Fibroblast of villous mesenchyme (primary cell): ENCODE measurements at places on chromosomes 3 and 15.

GRCh38 chr15:47788685-47789084 is 71.4 kb downstream of the SEMA6D start:
- DNase-seq = peak; percentile 43

- no peak for DNase-seq
These were observed 205.4 kb upstream of the SETMAR start for GRCh38 chr3:4097801-4098200.

DNA sequence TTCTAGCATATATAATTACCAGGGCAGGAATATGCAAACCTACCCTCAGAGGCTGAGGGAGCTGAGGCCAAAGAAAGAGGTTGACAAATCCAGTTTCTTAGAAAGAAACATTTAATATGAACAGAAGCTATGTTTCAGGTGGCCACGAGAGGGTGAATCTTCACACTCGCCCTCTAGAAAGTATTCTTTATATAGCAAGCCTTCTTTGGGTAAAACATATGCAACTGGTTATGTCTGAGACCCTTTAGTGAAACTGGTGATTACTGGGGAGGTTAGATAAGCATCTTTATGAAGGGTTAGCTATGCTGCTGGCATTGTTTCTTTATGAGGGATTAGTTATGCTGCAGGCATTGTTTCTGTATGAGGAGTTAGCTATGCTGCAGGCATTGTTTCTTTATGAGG is 50.7 kb upstream of the GOLGA6L2 start:
- peak; percentile 7 for DNase-seq

DNA sequence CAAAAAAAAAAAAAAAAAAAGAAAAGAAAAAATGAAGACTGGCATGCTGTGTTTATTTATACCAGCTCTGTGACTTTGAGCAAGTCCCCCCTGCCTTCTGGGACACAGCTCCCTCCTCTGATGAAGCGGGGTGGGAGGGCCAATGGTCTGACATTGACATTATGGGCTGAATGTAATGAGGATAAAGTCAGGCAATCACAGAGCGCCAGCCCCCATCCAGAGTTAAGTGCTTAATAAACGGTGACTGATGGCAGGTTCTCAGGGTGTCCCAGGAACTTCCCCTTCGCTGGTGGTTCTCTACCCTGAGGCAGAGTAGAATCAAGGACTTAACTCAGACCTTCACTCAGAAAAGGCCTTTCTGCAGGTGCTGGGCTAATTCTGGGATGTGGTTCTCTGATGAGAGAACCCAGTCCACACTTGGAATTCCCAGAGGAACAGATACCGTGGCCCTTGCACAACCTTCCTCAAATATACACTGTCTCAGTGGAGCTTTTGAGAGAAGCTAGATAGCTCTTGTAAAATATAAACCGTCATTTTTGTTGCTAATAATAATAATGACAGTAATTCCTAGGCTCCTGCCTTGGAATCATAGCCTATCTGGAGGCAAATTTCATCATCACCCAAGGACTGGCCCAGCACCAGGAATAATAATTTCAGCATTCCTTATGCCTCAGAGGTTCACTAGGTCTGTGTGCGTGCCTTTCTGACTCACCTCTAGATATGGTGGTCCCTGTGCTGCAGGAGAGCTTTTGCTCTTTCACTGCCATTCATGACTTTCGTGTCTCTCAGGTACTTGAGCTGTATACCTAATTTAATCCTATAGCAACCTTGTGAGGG is 115.8 kb downstream of the RPLP1 start:
- DNase-seq = peak; percentile 9

DNA sequence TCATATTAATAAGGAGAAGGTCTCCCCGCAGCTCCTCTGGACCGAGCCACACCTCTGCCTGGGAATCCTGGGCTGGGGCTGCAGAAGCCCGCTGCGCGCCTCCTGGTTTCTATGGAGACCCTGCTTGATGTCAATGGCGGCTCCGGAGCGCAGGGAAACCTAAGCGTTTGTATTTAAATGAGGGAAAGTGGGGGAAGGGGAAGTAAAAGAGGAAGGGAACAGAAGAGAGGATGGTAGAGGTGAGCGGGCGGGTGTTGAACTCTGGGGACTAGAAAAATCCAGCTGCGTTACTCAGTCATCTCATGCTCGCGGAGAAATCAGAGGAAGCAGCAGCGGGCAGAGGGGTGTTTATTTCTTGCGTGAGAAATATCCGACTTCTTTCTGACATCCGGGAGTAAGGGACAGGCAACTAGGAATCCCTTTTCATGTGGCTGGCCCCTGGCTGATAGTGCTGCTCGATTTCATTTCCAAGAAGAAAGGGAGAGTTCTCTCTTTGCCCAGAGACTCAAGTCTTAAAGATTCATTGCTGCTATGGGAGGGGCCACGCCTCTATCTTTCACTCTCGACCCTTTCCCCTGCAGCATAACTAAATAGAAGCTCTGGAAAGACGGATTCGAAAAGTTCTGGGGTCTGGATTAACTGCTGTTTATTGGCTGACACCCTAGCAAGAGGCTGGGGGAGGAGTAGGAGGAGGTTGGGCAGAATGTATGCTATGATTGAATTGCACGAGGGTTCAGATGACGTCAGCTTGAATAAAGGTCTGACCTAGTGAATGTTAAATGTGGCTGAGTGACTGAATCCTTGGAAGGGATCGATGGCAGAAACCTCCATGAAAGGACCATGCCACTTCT is 110.5 kb upstream of the GAP43 start:
- peak; percentile 17 for DNase-seq

DNA sequence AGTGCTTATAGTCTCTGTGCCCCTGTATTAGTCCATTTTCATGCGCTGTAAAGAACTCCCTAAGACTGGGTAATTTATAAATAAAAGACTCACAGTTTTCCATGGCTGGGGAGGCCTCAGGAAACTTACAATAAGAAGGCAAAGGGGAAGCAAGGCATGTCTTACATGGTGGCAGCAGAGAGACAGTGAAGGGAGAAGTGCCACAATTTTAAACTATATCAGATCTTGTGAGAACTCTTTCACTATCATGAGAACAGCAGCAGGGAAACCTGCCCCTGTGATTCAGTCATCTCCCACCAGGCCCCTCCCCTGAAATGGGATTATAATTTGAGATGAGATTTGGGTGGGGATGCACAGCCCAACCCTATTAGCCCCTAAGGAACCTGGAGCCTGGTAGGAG is 243.2 kb downstream of the EDEM1 start:
- no peak for DNase-seq

DNA sequence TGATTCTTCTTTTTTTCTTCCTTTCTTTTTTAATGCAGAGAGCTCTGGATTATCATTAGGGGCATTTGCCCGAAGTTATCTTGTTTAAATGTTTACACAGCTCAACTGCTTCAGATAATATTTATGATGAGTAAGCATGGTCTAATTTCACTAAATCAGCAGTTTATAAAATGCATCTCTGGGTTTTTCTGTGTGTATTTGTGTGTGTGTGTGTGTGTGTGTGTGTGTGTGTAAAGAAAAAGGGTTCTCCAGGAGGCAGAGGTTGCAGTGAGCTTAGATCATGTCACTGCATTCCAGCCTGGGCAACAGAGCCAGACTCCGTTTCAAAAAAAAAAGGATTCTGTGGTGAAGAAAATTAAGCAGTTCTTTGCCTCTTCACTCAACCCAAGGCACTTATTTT is 25.9 kb upstream of the TNFSF10 start:
- DNase-seq = peak; percentile 63

DNA sequence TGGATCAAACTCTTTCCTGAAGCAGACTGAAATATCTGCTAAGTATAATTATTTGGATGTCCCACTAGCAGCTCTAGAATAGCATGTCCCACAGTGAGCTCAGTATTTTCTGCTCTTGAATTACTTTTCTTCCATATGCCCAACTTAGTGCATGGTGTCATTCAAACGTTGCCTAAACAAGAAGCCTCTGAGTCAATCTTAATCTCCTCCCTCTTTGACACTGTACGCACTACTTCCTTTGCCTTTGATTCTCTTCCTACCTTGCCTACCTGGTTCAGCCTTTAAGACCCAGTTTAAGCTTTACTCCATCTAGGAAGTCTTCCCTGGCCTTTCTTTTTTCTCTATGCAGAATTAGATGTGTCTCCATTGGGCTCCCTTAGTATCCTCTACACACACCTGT is 54.5 kb downstream of the SEC22A start:
- no peak for DNase-seq

GRCh38 chr15:39075756-39076341 is 505.0 kb upstream of the THBS1 start:
- peak; percentile 5 for DNase-seq

- DNase-seq = peak; percentile 16
These were observed 515.2 kb downstream of the NTRK3 start for GRCh38 chr15:87741350-87741749.

- no peak for DNase-seq
These were observed 238.1 kb upstream of the STT3B start for GRCh38 chr3:31294430-31295149.

DNA sequence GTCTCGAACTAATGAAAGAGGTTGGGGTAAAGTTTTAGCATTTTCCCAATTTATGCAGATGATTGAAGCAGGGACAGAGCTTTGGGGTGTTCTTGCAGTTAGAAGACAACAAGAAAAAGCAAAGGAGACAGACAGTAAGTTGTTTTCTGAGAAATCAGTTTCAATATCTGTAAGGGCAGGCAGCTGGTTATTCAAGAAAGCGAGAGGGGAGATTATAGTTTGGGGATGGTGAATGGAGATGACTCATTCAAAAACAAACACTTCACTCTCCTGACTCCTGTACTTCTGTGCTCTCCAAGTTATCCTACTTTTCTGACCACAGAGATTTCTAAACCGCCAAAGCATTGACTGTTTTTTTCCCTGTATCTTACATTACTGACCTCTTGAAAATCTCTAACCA is 352.0 kb downstream of the GAP43 start:
- DNase-seq = peak; percentile 55

DNA sequence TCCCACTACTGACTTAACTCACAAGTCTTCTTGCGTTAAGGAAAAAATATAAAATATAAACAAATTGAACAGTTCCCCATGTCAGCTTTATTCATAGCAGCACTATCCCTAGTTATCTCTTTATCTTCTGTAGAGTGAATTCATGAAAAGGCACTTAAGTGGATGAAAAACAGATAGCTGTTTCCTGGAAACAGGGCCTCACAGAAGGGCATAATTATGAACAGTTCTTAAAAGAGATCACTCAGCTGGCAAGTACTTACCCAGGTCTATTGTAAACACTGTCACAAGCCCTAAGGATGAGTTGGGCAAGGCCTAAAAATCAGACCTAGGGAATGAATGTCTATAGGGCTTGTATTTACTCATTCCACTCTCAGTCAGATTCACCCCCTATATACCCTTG is 10.7 kb downstream of the MB21D2 start:
- DNase-seq = peak; percentile 81

GRCh38 chr3:170977949-170978745 is 48.4 kb downstream of the SLC2A2 start:
- DNase-seq = no peak

DNA sequence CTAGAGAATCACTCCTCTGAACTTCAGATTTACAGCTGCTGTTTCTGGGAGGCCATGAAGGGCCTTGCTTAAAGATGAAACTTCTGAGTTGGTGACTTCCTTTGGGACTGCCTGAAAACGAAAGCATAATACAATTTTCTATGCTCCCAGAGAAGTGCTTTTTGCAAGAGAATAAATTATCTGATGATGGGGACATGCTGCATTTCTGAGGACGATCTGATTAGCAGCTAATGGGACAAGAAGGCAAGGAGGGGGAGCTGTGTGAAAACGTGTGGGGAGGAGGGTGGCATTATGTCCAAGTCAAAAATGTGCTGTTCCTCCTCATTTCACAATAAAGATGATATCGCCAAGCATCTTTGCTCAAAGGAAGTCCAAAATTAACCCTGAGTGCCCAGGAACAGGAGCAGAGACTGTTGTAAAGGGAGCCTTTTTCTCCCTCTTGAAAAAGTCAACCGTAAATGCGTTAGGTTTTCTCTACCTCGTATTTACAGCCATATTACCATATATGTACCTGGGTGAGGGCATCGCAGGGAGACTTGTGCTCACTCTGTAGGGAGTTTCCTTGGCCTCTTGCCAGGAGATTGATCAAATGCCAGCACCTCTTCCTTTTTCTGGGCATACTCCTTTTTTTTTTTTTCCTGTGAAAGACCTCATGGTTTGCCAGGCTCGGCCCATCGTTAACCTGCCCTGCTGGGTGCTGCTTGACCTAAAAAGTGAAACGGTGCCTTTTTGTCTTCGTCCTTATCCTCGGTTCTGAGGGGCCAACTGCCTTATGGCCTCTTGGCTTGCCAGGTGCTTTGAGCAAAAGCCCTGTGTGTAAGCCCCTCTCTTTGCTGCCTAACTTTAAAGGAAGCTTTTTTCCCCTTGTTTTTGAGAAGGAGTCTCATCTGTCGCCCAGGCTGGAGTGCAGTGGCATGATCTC is 11.5 kb downstream of the ITPR1 start:
- peak; percentile 29 for DNase-seq

DNA sequence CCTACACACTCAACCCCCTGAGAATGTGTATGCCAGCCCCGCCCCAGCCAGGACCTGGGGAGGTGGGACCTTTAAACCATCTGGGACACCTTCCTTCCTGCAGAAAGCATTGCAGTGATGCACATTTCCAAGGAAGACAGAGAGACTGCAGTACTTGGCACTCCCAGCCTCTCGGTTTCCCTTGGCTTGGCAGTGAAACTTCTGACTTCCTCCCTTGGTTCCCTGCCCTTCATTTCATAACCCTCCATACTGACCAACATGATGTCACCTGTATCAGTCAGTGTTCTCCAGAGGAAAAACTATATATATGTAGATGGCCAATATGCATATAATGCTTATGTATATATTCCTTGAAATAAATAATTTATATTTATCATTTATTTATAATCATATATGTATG is 103.2 kb downstream of the SST start:
- no peak for DNase-seq

- DNase-seq = no peak
These were observed 69.0 kb downstream of the MGLL start for GRCh38 chr3:127753338-127753737.

GRCh38 chr3:100354850-100355249 is 20.3 kb downstream of the NIT2 start:
- DNase-seq = peak; percentile 18

DNA sequence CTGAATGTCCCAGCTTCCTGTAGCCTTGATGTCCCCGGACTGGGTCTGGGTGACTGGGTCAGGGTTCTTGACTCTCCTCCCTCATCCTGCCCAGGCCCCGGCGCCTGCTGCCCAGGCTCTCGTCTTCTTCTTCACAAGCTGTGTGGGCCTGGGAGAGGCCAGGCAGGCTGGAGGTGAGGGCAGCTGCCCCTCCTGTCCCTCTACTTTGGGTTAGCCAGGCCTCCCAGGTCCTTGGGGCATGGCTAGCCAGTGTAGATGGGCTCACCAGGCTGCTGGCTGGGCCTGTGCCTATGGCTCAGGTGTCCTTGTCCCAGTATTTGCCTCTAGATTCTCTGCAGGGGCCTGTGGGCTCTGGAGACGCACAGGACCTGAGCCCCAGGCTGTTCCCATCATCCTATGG is 31.8 kb downstream of the TKT start:
- no peak for DNase-seq

- DNase-seq = no peak
These were observed 388.0 kb upstream of the CNTN4 start for GRCh38 chr3:1710663-1711062.

DNA sequence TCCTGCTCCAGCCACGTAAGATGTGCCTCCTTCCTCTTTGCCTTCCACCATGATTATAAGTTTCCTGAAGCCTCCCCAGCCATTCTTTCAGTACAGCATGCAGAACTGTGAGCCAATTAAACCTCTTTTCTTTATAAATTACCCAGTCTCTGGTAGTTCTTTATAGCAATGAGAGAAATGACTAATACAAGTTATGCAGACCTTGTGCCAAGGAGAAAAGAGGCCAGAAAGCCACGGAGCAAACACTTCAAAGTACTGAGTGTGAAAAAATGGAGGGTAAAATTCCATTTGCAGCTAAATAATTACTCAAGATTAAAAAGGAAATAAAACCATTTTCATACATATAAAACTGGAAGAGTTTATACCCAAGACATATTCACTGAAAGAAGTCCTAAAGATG is 213.6 kb upstream of the LINGO1 start:
- no peak for DNase-seq

- DNase-seq = peak; percentile 51
These were observed 4.4 kb downstream of the MEIS2 start for GRCh38 chr15:37095770-37096557.
